Esophagus squamous epithelium (tissue), 5 donors: ENCODE measurements at places on chromosomes 6 and 20.

DNA sequence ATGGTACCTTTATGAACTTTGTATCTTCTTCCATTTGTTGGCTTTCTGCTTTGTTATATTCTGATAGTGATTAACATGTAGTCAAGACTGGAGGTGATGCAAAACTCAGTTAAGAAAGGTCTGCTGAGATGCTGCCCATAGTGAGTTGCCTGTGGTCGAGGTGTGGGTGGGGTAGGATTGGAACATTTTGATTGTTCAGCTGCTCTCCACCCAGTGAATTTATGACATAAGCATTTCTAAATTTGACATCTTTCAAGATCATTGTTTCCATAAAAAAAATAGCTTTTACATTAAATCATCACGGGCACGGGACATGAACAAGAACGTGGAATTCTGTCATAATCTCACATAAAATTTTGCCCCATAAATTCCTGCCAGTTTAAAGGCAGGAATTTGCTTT, 146.6 kb upstream of the POU3F2 start:
- DNase-seq = no peak

GRCh38 chr6:64034910-64035655, 399.5 kb downstream of the PHF3 start:
- DNase-seq = no peak

DNA sequence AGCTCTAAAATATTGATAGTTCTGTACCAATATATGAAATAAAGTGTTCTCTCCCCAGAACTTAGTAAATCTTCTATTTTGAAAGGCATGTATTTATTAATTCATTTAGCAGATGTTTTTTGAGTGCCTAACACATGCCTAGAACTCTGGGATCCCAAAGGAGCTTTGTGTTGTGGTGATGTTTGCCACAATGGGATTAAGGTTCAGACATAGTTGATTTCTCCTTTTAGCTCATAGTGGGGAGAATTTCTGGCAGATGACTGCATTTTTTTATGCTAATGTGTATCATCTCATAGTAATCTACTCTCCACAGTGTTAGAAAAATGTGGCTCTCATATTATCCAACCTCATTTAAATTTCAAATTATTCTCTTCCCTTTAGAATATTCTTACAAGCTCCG, 21.7 kb downstream of the MYB start:
- DNase-seq = no peak

DNA sequence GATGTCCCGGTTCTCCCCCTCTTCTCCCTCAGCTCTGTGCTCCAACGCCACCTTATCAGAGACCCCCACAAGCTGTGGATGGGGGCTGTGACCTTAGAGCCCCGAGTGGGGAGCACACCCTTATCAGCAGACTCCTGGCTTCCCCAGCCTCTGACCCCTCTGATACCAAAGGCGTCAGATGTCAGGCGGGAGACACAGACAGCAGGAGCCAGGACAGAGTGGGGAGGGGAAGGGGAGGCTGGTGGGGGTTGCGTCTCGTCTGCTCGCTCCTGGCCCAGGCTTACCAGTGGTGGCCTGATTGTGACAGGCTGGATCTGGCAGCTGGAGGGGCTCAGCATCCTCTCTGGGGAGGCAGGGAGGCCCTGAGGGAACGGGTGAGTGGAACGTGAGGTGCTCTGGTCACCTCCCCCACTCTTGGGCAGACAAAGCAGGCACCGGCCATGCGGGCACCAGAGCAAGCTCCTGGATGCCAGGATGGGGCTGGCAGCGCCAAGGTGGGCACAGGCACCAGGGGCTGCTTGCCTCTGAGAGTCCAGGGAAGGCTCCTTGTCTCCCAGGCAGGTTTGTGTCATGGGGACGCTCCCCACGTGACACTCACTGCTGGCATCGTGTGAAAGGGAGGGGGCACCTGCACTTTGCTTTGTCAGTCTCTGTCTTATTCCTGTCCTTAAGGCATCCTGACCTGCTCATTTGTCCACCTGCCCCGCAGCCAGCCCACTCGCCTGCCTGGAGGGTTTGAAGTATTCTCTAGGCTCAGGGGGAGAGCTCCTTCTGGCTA, 27.8 kb upstream of the GATA5 start:
- DNase-seq = no peak

- no peak for DNase-seq
Measured at GRCh38 chr20:21099751-21100577, 6.2 kb downstream of the LINC00237 start.

DNA sequence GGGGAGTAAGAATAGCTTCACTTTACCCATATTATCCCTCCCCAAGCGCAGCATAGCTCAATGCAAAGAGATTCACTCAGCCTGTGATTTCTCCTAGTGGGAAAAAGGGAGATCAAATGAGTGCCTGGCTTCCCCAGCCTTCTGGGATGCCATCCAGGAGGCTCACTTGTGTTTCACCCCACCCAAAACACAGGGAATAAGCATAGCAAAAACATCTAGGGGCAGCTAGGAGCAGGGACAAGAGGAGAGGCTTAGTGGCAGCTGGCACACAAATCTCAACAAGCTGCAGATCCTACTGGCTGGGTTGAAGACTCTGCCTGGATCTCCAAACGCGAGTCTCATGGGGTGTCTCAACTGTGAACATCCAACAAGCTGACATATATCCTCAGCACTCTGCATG, 715.8 kb downstream of the RNF144B start:
- DNase-seq = no peak

- peak; percentile 57 for DNase-seq
Measured at GRCh38 chr6:2988426-2989331, 11.0 kb upstream of the NQO2 start.

DNA sequence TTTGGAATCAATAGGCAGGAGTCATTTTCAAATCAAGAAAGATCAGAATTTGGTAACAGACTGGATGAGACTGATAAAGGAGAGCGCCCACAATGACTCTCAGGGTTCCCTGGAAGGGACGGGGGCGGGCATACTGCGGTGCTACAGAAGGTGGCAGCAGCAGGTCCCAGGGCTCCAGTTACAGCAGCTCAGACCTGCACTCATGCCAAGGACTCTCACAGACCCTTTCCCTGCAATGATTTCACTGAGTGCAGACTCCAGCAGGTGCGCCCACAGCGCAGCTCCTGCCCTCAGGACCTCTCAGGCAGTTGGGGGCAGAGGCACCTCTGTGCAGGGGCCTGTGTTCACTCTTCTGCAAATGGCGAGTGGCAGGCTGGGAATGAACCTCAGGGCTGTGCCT, 359.8 kb downstream of the ZFAND3 start:
- no peak for DNase-seq

DNA sequence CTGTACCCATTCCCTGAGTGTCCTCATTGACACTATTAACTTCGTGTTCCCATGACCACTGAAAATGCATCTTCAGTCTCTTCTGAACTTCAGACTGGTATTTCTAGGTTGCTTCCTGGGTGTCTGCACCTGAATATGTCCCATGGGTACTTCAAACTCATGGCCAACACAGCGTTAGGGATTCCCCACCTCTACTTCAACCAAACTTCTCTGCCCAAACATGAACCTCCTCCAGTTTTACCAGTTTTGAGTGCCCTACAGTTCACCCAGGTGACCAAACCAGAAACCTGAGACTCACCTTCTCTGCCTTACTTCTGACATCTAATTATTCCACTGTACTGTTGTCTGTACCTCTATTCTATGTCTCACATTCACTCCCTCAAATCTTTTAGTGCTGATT, 99.5 kb upstream of the SUPT3H start:
- DNase-seq = no peak

- no peak for DNase-seq
Measured at GRCh38 chr6:100833972-100834574, 47.1 kb downstream of the ASCC3 start.

GRCh38 chr6:112409311-112409710, 62.2 kb downstream of the RFPL4B start:
- no peak for DNase-seq

DNA sequence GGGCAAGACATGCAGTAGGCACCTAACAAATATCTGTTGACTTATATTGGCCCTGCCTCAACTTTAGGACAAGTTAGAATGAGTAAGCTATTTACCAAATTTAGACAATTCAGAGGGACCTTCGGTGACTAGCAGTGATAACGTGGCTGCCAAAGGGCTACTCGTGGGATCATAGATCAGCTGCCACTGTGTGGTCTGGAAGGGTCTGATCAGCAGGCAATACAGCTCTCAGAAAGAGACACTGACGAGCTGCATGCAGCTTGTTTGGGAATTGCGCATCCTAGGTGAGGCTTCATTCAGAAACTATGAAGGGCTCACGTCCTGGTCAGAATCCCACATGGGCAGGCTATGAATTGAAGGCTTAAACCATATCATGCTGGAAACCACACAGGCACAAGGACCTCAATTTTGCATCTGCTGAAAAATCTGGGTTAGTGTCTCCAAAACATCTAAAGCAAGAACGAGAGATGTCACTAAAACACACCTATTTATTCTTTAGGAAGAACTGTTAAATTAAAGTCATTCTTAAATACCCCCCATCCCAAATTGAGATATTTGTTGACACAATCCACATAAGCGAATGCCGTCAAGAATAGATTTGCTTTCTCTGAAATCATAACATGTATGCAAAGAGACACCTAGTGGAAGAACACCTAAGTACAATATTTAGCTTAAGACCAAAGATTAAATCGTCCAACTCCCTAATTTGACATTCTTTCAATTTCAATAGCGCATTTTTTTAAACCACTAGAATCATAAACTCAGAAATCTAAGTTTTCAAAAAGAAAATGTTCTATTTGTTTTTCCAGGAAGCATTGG, 79.6 kb downstream of the IPCEF1 start:
- DNase-seq = no peak

GRCh38 chr6:12010635-12011275, 1.4 kb upstream of the HIVEP1 start:
- peak; percentile 36 for DNase-seq

DNA sequence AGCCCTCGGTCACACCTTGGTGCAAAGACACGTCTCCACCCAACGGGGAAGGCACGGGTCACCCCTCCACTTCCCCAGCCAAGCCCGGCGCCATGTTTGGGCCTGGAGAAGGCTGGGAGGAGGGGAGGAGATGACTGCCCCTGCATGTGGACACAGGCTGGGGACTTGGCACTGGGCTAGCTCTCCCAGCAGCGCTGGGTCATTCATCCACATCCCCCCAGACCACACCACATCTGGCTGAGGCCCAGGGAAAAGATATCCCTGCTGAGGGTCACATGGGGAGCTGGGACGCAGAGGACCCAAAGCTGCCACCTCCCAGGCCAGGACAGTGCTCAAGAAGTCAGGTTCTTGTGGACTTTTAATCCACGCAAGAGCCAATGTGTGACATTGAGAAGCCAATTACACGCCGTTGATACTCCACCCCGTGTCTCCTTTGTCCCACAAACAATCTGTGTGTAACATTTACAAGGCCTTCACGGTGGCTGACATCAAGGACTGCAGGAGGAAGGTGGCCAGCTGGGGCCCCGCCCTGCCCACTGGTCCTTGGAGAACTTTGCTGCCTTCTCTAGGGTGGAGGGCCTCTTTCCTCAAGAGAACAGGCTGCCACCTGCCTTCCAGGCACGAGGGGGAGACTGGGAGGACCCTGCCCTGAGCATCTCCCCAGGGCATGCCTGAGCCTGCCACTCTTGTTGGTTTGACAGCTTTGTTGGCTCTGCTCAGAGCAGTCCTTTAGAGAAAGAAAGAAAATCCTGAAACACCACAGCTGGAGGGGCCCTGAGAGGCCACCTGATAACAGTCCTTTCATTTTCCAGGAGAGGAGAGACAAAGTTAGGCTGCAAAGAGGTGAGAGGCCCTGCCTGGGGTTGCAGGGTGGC, 5.3 kb upstream of the IP6K3 start:
- no peak for DNase-seq

GRCh38 chr6:33191383-33192104, 723 bp downstream of the COL11A2 start:
- DNase-seq = no peak

GRCh38 chr6:31778193-31778592, 1.1 kb upstream of the VWA7 start:
- DNase-seq = no peak

DNA sequence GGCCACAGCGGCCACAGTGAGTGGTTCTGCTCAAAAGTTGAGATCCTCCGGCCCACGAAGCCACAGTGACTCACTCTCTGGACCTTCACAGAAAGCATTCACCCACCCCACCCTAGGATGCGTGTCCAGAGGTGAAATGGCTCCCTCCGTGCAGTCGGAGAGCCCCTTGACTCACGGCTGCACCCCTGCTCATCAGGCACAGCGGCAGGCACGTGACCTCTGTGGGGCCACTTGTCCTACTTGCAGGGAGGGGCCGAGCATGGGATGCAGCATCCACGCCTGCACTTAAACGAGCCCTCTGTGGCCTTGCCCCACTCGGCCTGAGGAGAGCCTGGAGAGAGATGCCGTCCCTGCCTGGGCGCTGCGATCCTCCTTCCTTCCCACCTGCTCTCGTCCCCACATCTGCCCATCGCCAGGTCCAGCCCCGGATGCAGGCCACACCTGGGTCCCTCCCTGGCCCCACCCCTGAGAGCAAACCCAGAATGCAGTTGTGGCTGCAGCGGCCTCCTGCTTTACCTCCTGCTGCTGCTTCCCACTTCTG, 28.7 kb downstream of the NTSR1 start:
- no peak for DNase-seq

GRCh38 chr6:11951868-11952267, 60.2 kb upstream of the HIVEP1 start:
- DNase-seq = no peak

- DNase-seq = no peak
Measured at GRCh38 chr20:24670341-24670872, 201.0 kb downstream of the SYNDIG1 start.

- no peak for DNase-seq
Measured at GRCh38 chr6:45822246-45822812, 193.3 kb downstream of the CLIC5 start.

GRCh38 chr6:168050225-168050880, 28.7 kb downstream of the FRMD1 start:
- DNase-seq = no peak

DNA sequence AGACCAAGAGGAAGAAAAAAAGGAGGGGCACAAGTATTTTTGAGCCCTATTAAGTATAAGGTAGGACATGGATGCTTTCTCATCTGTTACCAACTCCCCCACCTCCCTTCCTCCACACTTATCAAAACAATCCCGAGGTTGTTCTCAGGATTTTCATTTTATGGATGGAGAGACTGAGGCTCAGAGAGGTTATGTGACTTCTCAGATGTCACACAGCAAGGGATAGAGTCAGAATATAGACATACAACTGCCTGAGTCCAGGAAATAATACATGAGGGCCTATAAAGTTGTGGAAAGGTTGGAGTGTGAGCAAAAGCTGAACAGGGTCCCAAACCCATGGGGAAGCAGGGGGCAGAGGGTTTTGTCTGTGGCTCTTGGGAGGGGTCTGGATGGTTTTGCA, 19.3 kb downstream of the KCNK17 start:
- DNase-seq = no peak

DNA sequence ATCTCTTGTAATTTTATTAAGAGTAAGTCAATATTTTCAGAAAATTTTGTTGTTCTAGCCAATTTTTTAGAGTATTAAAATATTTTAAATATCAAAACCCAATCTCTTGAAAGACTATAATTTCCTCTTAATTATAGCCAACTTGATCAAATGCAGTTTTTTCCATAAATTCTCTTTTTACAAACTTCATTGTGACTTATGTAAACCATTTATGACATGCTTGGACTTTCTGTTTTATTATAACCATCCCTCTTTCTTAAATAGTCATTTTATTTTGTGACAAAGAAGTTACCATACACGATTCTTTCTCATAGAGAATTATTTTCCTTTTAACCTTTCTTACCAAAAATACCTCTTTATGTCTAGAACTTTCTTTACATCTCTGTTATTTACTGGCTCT, 1075.5 kb downstream of the KHDRBS2 start:
- DNase-seq = no peak

- DNase-seq = no peak
Measured at GRCh38 chr20:51731731-51732095, 36.5 kb downstream of the ATP9A start.

GRCh38 chr6:168605964-168606363, 165.0 kb downstream of the SMOC2 start:
- DNase-seq = no peak
